ENCODE measurements at places on chromosomes 6 and 20. TPM values are rescaled to one million over a fixed set of nuclear protein-coding genes. Genes with fewer than 3 reads are reported as not detected.

GRCh38 chr6:6661684-6662083 lies 73.2 kb downstream of the LY86 start:
- DNase-seq, result peak; percentile 78

GRCh38 chr20:11624704-11625103 lies 293.0 kb upstream of the BTBD3 start:
- no peak for DNase-seq

- DNase-seq, result no peak
Observed at GRCh38 chr20:41365777-41366545, 657 bp downstream of the EMILIN3 start.

DNA sequence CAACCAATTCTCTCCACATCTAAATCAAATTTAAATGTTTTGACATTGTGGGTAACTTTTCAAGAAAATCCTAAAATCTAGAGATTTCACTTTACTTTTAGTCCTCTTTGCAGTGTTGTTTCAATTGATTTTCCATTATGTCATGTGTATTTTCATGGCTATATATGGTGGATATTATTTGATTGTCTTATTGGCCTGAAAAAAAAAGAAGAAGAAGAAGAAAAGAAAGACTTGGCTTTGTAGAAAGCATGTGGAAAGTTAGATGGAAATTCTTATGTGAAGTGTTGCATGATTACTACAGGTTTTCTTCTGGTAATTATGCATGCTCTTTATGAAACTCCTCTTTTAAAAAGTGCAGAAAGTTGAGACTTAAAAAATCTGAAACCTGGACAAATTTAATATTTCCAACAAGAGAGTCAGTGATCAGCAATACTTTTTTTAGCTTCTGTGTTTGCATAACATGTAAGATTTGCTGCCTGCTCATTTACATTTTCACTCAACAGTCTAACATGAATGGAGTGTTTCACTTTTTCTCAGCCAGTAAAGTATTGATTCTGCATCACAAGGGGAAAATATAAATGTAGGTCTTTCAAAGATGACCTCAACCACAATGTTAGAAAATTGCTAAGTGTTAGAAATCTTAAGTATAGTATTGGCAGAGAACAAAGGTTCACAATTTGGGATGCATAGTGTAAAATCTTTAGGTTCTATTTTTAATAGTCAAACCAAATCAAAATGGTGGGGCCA lies 438.7 kb downstream of the BCKDHB start:
- DNase-seq, result no peak

DNA sequence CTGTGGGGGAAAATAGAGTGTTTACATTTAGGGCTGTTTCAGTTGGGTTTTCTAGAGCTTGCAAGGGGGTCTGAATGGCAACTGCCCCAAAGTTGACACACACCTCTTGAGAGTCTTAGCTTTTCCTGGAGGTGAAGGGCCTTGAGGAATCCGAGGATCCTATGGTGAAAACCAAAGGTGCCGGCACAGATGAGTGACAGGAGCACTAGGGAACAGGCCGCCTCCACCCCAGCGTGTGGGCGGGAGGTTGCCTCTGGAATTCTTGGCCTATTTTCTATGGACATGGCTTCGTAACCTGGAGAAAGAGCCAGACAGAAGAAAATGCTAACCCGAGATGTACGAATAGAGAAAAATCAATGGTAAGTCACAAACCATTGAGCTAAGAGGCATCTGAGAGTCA lies 283.2 kb upstream of the FOXQ1 start:
- DNase-seq, result no peak

- no peak for DNase-seq
Observed at GRCh38 chr6:22880686-22881433, 311.5 kb downstream of the HDGFL1 start.

DNA sequence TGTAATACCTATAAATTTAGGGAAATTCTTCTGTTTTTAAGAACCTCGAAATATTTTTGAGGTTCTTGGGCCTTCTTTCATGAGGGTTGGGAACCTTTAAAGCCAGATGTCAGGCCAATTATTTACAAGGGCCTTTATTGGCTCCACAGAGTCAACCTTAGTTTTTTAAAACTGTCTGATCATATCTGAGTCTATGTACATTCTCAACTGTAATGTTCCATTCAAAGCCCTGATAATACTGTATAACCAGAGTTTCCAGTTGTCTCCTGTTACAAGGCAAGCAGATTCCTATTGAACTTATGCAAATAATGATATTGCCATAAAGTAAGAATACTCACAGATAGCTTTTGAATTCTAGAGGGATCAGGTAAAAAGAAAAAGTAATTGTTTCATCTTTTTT lies 545.5 kb downstream of the EPM2A start:
- DNase-seq, result no peak

DNA sequence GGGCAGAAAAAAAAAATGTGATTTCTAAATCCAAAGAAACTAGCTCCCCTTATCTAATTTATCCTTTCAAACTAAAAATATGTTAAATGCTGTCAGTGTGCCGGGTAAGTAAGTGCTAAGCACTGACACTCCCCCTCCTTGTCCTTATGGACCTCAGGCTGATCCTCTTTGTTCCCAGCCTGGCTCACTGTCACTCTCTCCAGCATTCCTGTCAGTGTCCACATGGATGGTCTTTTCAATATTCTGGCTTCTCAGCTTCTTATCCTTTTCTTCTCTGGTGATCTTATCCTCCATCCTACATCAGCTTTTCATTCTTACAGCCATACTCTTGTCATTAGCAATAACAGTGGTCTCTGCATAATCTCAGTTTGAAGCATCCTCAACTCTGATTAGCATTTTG lies 55.0 kb downstream of the BCKDHB start:
- DNase-seq, result no peak

GRCh38 chr20:58889334-58889760 lies 36.8 kb downstream of the GNAS start:
- DNase-seq, result no peak

- peak; percentile 71 for DNase-seq
Observed at GRCh38 chr6:159788753-159789376, 537 bp downstream of the TCP1 start.

GRCh38 chr6:81751388-81752083 lies 945 bp downstream of the TENT5A start:
- peak; percentile 80 for DNase-seq

- no peak for DNase-seq
Observed at GRCh38 chr20:62516338-62516737, 40.5 kb upstream of the GATA5 start.

GRCh38 chr20:50197463-50198179 lies 7.0 kb downstream of the CEBPB start:
- no peak for DNase-seq

- no peak for DNase-seq
Observed at GRCh38 chr6:24719125-24719971, at the start of gene C6orf62. Gene C6orf62, minus strand, starts transcription at chr6:24719154. Its CDS starts 486 bp downstream, at chr6:24718668.

DNA sequence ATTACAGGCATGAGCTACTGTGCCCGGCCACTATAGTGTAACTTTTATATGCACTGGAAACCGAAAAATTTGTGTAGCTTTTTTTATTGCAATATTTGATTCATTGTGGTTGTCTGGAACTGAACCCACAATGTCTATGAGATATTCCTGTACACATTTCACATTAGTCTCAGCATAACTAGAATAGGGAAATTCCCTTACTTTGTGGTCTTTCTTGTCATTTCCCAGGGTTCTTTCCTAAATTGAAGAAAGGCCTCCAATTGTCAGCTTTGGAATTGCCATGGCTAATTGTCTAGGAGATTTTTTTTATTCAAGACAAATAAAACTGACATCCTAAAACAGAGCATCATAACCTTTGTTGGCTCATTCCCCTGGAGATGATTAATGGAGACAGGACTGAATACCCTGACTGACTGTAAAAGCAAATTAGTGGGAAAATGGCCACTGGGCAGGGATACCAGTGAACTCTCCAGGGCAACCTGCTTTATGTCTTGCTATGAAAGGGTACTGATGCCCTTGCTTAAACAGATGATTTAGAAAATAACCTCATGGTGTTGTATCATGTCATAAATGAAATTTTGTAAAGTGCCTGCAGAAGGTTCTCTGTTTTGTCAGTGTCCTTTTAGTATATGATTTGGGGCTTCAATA lies 576.9 kb downstream of the RFPL4B start:
- DNase-seq, result no peak

DNA sequence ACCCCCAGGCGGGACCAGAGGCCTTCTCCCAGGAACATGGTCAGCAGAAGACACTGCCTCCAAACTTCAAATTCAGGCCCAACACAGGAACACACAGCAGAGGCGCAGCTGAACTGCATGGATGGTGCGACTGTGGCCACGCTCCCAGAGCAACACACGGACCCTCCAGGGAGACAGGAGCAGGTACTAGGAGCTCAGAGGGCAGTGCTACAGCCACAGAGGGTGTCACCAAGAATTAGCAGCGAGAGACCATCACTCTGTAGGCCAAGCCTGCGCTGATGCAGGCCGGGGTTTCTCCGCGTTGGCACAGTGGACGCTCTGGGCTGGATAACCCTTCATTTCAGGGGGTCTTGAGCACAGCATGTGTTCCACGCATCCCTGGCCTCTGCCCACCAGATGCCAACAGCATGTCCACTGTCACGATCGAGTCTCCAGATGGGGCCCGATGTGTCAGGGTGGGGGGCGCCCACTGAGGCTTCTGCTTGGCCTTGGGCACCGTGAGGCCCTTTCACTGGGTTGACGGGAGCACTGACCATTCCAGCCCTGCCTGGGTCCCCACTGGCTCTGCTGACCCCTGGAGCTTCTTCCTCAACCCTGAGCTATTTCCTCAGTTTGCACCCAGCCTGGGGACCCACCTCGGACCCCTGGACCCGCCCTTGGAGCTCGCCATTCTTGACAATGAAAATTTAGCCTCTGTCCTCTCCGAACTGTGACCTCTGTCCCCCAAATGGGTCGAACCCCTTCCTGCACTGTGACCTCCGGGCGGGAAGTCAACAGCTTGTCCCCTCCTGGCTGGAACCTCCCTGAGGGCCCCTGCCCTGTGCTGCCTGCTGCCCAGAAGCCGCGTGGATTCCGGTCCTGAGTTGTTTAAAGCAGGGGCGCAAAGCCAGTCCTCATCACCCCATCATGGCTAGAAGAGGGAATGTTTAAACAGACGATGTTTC lies 239.4 kb downstream of the DLL1 start:
- peak; percentile 39 for DNase-seq

- no peak for DNase-seq
Observed at GRCh38 chr6:90253631-90254030, 43.0 kb downstream of the BACH2 start.

GRCh38 chr20:50276119-50277063 lies 85.8 kb downstream of the CEBPB start:
- no peak for DNase-seq

- DNase-seq, result no peak
Observed at GRCh38 chr6:139841794-139842215, 467.4 kb upstream of the CITED2 start.

DNA sequence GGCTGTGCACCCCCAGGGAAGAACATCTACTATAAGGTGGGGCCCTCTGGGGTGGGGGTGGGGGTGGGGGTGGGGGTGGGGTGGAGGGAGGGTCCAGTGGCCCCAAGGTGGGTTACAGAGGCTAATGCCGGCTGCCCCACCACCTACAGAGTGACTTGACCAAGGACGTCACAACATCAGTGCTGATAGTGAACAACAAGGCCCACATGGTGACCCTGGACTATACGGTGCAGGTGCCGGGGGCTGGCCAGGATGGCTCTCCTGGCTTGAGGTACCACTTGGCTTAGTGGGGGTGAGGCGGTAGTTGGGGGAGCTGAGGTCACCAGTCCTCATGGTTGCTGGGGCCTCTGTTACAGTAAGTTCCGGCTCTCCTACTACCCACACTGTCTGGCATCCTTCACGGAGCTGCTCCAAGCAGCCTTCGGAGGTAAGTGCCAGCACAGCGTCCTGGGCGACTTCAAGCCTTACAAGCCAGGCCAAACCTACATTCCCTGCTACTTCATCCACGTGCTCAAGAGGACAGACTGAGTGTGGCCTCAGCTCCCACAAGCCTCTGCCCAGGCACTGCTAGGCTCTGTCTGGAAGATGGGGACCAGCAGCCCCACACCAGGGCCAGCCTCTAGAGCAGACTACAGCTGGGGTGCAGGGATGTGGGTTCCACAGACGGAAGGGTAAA lies 2.8 kb downstream of the GNMT start:
- no peak for DNase-seq

DNA sequence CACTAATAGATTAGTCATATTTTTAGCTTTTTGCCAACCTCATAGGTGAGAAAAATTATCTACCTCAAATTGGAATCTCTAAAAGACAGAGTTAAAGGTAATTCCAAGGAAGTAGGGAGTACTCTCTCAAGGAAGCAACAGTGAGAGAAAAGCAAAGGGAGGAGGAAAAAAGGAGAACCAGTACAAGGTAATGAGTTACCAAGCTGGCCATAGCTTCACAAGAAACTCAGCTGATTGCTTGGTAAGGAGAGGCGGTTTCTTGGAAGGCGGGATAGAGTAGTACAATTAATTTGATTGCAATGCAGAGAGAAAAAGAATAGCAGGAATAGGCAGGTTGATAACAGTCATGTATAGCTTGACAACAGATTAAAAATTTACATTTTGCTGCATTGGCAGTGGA lies 137.6 kb downstream of the PHF3 start:
- DNase-seq, result no peak

DNA sequence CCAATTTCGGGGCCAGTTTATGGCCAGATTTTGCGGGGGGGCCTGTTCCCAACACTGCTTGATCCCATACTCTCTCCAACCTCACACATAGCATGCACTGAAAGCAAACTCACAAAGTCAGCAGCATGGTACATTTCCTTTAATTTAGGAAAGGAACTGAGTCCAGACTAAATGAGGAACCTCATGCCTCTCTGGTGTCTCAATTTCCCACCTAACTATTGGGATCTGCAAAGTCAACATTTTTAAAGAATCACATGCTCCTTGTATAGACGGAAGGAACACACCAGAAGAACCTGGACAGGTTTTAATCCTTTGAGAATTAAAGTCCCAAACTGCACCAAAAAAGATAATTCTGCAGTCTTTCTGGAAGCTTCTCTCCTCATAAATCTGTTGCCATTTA lies 33.3 kb downstream of the FAM50B start:
- no peak for DNase-seq

GRCh38 chr6:142857796-142858555 lies 87.0 kb downstream of the HIVEP2 start:
- no peak for DNase-seq

- DNase-seq, result no peak
Observed at GRCh38 chr6:106546691-106547414, 82.4 kb downstream of the RTN4IP1 start.

- DNase-seq, result no peak
Observed at GRCh38 chr6:25842526-25842925, 10.7 kb upstream of the SLC17A1 start.

DNA sequence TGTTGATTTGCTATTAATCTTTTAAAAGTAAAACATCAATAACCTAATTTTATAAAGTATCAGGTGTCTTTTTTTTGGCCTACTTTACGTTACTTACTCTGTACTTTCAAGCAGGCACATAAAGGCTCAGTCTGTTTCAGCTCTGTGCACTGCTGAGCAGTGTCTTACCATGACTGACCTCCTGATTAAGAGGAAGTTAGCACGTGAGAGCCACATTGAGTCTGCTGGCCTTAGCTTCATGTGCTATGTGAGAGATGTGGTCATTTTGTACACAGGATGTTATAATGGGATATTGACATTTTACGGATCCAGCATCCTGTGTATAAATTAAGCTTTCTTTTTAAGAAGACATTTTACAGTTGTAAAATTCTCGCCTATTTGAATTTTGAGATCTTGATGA lies 31.9 kb downstream of the ARID1B start:
- no peak for DNase-seq

Gene PLCG1
- 17.5 TPM for total RNA-seq

Gene ELOVL4
- total RNA-seq, result not detected

Gene DSP
- total RNA-seq, result 67.5 TPM

Gene ERVFRD-1
- total RNA-seq, result 0.08 TPM

Gene KCNQ5
- total RNA-seq, result not detected

Gene PDYN
- total RNA-seq, result not detected

Gene HLA-DMB
- total RNA-seq, result 2.6 TPM

Gene TP53TG5
- total RNA-seq, result not detected

Gene IL17F
- total RNA-seq, result not detected

Gene RAD21L1
- not detected for total RNA-seq

Gene SLC2A10
- total RNA-seq, result 44.8 TPM

Gene NTSR1
- 0.10 TPM for total RNA-seq
